ENCODE measurements at places on chromosomes 3 and 15.
A peak's percentile ranks its signal among the peaks of the same experiment; 100 is the strongest.

- no peak for DNase-seq
These were observed 644.6 kb downstream of the CADM2 start for GRCh38 chr3:85603378-85603777.

DNA sequence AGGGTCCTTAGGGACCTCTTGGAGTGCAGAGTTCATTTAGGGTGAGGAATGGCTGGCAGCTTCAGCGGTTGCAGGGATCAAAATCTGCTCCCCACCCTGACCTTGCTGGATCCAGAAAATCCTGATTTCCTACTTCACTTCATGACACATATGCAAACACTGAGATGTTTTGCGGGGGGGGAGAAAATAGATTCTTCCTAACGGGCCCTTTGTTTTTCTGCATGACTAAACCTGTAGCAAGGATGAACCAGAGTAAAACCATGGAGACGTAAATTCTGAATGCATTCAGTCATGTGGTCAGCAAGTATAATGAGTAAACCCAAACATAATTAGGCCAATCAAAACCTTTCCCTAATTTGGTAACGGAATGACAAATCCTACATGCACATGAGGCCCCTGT is 20.0 kb upstream of the RBP1 start:
- DNase-seq = no peak

GRCh38 chr3:156424758-156425157 is 130.2 kb downstream of the SSR3 start:
- no peak for DNase-seq

GRCh38 chr15:27725731-27726130 is 373.4 kb downstream of the OCA2 start:
- no peak for DNase-seq

DNA sequence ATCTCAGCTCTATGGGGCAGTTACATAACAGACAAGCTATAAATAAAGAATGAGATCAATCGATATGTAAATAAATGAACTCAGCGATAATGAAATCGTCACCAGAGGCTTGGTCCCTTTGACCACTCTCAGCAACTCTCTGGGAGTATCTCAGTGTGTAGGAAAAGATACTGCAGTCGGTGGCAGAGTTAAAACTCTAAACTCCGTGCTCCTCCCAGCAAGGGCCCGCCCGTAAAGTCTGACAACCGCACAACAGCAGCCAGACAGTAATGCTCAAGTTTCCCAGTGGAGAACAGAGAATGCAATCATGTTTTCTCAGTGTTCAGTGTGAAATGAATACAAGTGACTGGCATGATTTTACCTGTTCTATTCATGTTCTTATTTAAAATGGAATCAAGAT is 28.3 kb upstream of the IGF1R start:
- no peak for DNase-seq

- DNase-seq = no peak
These were observed 15.3 kb downstream of the ZBTB38 start for GRCh38 chr3:141383555-141384129.

GRCh38 chr3:73249047-73249446 is 187.6 kb downstream of the EBLN2 start:
- no peak for DNase-seq

DNA sequence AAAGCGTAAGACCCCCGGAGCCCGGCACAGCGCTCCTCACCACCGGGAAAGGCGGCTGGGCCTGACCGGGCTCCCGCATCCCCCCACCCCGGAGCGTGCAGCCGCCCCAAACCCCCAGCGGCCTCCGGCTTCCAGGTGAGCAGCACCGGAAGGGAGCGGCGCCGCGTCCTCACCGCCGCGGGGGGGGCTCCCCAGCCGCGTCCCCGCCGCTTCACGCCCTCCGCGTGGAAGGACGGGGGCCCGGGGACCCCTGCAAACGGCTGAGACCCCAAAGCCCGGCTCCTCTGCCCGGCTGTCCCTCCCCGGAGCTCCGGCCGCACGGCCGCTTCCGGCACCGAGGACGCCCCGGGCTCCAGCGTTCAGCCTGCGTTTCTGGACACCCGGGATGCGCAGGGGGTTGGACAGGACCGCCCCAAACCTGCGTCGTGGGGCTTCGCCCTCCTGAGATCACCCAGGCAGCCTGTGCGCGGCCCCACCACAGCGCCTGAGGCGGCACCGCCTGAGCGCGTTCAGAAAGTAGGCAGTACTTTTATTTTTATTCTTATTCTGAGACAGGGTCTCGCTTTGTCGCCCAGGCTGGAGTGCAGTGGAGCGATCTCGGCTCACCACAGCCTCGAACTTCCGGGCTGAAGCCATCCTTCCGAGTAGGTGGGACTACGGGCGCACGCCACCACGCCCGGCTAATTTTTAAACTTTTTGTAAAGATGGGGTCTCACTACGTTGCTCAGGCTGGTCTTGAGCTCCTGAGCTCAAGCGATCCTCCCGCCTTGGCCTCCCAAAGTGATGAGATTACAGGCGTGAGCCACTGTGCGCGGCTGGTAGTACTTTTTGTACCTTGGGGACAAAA is 51.6 kb upstream of the BLM start:
- peak; percentile 81 for DNase-seq

- DNase-seq = no peak
These were observed 56.0 kb upstream of the FAM3D start for GRCh38 chr3:58722561-58722960.

GRCh38 chr3:194781617-194782016 is 95.9 kb downstream of the FAM43A start:
- no peak for DNase-seq

- no peak for DNase-seq
These were observed 123.4 kb downstream of the SEC22A start for GRCh38 chr3:123324880-123325765.

GRCh38 chr3:14517601-14518431 is 22.3 kb downstream of the GRIP2 start:
- no peak for DNase-seq

DNA sequence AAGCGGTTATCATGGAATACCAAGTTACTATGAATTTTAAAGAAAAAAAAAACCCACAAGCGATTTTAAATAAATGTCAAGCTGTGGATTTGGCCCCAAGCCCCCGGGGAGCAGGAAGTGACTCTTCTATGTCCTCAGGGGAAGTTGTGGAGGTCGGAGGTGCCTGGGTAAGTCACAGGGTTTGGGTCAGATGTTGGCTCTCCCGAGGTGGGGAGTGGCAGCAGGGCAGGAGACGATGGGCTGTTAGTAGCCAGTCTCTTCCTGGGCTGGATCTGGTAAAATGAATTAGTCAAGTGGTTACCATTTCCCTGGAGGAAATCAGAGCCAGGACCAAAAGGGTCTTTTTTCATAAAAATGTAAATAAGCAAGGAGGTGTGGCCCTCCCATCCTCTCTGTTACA is 316.7 kb downstream of the TLE3 start:
- no peak for DNase-seq

GRCh38 chr3:112779011-112779410 is 67.7 kb downstream of the CD200R1L start:
- no peak for DNase-seq

DNA sequence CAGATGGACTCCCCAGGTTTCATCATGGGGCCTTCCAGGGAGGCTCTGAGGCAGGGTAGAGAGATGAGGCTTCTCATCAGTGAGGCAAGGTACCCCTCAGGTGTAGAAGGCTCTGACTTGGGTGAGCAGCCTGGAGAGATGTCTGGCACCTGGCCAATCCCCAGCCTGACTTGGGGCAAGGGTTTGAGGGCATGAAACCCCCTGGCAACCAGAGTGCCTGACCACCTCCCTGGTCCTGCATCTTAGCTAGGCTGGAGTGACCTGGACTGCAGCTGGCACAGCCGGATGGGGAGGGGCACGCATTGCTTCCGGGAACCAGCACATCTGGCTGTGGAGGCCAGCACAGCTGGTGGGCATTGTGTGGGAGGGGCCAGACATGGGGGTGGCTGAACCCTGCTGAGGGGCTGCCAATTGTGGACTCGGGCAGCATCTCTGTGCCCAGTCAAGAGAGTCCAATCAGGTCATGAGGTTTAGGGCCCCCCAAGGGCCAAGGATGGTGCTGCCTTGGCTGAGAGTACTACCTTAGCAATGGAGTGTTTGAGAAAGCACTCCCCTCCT is 1.9 kb downstream of the ZBTB47 start:
- no peak for DNase-seq

GRCh38 chr3:143090486-143090885 is 29.1 kb upstream of the CHST2 start:
- no peak for DNase-seq

- no peak for DNase-seq
These were observed 532.1 kb upstream of the SEMA6D start for GRCh38 chr15:47184908-47185801.

GRCh38 chr3:37890522-37890921 is 28.8 kb downstream of the CTDSPL start:
- DNase-seq = no peak

GRCh38 chr3:143822374-143822773 is 25.9 kb downstream of the SLC9A9 start:
- no peak for DNase-seq

Measured in hematopoietic multipotent progenitor cell treated with erythropoietin and hydrocortisone succinate and interleukin-3 and kit ligand, for 6 days (in vitro differentiated cells).